ENCODE measurements at places on chromosomes 12 and 14.

GRCh38 chr14:82757776-82758175, 1224.1 kb upstream of the SEL1L start:
- no peak for DNase-seq

DNA sequence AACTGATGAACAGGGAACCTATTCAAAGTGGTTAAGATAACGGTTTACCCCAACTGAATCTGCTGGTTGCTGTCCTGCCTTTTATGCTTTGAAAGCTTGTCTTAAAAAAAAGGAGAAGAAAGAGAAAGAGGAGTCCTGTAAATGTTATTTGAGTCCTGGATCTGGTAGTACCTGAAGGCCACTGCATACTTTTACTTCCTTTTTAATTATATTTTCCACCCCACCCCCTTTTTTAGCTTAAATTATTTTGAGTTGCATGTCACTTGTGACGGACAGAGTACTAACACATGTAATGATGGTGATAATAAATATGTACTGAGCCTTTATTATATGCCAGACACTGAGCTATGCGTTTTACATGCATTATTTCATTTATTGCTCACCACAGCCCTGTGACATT, 2.5 kb upstream of the AMIGO2 start:
- DNase-seq, result no peak

DNA sequence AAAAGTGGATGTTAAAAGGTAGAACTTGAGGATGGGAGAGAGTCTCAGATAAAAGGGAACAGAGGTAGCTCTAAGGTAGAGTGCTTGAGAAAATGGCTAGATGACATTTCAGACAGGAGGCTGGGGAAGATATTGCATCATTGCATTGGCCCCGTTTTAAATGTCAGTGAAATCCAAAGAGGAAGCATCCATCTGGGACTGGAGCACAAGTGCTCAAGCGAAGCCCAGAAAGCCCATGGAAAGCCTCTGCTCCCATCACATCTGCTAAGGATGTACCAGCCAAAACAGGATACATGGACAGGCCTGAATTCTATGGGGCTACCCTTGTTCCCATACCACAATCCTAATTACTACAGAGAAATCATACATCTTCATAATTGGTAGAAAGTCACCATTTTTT, 581.5 kb upstream of the TMEM132C start:
- DNase-seq, result no peak

GRCh38 chr14:55832122-55832911, 252.3 kb downstream of the KTN1 start:
- DNase-seq, result no peak

DNA sequence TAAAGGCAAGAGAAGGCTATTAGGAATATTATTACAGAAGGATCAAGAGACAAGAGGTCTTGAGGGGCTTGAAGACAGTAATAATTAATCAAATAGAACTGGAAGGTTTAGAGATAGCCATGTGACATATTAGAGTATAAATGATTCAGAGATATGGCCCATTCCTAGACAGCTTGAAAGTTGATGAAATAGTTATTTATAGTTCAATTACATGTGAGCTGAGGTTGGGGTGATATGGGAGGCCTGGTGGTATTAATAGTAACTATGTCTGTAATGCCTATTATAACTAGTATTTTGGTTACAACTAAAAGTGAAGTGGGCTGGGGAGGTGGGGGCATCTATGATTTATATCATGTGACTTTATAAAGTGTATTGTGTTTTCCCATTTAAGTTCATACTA, 14.1 kb upstream of the MIS18BP1 start:
- DNase-seq, result no peak

GRCh38 chr12:47144769-47145168, 65.0 kb upstream of the AMIGO2 start:
- no peak for DNase-seq

GRCh38 chr12:69843608-69844007, 18.6 kb downstream of the MYRFL start:
- no peak for DNase-seq

DNA sequence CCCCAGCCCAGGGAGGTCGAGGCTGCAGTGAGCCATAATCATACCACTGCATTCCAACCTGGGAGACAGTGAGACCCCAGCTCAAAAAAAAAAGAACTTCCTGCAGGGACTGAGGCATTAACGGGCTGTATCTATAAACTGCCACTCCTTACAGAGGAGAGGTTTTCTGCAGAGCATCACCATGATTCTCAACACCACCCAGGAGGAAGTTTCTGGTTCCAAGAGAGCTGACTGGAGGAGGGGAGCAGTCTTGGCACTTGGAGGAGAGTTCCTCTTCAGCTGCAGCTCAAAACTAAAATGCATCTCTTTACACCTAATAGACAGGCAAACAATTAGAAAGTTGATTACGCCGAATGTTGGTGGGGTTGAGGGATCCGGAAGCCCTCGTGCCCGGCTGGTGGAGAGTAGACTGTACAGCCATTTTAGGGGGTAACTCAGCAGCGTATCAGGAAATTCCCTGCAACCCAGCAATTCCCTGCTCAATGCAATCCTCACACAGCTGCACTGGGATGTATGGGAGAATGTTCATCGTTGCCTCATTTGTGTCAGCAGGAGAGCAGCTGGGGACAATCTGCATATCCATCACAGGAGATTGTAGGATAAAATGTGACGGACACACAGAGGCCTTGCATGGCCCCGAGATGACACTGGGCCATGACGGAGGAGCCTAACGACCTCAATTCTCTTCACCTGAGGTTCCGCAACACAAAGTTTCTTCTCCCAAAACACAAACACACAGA, 36.6 kb downstream of the ACTN1 start:
- DNase-seq, result no peak

DNA sequence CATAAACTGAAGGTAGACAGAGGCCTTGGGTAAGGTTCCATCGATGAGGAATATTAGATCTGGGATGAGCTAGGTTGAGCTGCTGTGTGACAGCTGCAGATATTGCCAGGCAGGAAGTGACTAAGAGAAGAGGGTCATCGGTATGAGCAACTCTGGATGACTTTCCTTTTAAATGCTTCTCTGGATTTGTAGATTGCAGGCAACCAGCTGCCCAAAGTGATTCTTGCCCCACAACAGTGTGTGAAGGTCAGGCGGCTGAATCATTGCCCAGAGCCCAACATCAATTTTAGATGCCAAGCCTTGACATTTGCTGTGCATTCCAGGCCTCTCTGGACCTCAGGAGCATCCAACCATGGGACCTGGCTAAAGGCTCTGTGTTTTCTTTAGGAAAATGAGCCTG, 255.9 kb downstream of the DPF3 start:
- DNase-seq, result no peak

DNA sequence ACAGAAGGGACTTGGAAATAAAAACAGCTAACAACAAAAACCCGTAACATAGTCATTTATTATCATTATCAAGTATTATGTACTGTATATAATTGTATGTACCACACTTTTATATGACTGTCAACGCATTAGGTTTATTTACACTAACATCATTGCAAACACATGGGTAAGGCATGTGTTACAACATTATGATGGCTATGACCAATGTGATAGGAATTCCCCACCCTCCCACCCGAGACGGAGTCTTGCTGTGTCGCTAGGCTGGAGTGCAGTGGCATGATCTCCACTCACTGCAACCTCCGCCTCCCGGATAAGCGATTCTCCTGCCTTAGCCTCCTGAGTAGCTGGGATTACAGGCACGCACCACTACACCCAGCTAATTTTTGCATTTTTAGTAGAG, 82.6 kb downstream of the ERC1 start:
- no peak for DNase-seq

DNA sequence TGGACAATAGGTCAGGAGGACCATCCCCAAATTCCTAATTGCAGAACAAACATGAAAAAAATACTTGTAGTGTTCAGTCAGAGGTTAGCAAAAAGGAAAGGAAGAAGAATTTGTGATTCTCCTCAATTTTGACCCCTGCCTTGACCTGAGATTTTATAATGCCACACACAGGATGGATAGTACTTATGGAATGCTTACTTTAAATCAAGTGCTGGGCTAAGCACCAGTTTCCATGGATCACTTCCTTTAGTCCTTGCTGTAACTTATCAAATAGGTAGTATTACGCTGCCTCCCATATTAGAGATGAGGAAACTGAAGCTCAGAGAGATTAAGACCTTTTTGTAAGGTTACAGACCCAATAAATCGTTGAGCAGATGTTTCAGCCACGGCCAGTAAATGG, 81.2 kb upstream of the OVCH1 start:
- no peak for DNase-seq

DNA sequence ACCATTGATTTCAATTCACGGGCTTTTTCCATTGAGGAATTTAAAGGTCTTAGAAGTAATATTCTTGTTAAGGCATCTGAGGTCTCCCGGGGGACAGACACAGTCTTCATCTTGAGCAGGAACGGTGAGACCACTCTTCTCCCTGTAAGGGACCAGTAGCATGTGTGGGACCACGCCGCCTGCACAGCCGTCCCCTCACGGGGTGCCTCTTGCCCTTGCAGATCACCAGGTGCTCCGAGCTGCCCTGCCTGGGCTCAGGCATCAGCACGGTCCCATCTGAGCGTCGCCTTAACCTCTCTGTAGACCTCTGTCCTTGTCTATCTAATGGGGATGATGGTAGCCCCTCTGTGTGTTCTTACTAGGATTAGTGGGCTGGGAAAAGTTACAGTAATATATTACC, 74.1 kb downstream of the PPP2R5C start:
- no peak for DNase-seq

DNA sequence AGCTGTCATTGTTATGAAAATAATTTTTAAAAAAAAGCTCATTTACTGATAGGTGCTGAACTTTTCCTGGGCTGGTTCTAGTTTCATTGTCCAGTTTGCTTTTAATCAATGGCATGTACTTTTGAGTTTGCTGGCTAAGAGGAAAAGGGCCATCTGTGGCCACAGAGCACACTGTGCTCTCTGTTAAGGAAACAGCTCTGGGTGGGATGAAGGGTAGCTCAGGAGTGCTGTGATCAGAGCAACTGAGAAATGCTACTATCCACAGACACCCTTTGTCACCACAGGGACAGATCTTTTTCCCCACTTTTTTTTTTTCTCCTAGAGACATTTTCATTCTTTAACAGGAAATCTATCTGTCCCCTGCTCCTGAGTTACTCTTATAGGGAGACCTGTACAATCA, 387.1 kb upstream of the PRICKLE1 start:
- no peak for DNase-seq

DNA sequence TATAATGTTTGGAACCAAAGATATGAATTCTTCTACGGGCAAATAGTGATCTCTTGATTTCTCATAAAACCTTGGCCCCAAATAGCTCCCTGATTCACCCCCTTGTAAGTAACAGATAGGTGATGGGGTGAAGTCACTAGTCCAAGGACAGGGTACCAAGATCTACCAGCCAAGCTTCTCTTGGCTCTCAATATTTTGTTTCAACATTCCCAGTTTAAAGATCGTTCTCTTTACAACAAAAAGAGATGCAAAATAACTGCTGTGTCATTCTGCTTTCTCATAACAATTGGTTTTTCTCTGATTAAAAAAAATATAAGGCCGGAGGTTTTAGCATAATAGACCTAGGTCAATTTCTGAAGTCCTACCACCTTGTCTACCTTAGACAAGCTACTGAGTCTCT, 11.8 kb downstream of the PAH start:
- DNase-seq, result no peak

DNA sequence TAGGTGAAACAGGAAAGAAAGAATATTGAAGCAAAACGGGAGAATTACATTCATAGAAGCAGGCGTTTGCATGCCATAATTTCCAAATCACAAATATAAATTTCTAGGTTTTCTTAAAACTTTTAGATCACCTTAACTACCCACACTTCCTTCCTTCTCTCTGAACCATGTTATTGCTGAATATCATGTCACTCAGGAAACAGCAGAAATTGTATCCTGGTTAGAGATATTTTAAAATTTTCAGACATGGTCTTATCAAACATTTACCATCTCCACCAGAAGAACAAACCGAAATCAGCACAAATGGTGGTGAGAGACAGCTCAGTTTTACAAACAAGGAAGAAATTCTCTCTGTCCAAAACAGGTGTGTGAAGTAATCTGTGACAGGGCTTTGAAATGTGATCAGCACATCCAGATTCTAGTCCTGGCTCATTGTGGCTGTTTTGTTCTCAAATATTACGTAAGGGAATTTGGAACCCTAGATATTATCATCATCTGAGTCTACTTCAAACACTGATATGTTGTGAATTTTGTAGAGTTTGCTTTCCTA, 16.3 kb downstream of the TESPA1 start:
- DNase-seq, result no peak

GRCh38 chr14:72752034-72752412, 141.9 kb downstream of the DPF3 start:
- no peak for DNase-seq

GRCh38 chr14:86788224-86788623, 1204.8 kb downstream of the GALC start:
- no peak for DNase-seq

DNA sequence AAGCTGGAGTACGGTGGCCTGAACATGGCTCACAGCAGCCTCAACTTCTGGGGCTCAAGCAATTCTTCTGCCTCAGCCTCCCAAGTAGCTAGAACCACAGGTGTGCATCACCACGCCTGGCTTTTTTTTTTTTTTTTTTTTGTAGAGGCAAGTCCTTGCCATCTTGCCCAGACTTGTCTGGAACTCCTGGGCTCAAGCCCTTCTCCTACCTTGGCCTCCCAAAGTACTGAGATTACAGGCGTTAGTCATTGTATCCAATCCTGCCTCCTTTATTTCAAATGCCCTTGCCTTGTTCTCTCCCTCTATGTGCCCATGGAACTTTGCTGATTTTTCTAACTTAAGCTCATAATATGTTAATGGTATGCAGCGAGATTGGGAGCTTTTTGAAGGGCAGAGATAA, 49.2 kb upstream of the PRICKLE1 start:
- DNase-seq, result no peak

GRCh38 chr12:117165342-117165741, 24.9 kb downstream of the FBXO21 start:
- DNase-seq, result no peak

DNA sequence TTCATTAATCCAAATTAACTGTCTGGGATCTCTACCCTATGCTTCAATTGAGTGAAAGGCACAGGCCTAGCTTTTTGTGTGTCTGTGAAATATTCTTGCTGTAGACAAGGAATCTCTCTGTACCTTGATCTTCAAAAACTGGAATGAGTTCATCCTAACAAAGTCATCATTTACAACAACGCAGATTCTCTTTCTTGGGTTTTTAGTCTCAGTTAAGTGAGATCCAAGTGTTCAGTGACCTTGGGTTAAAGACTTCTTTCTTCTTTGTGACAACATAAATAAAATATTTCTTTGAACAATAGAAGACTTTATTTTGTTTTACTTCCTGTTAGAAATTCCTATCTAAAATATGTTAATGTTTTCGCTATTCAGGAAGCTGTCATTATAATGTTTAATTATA, 192.2 kb upstream of the LMNTD1 start:
- no peak for DNase-seq

GRCh38 chr12:107247650-107248049, 154.3 kb upstream of the CRY1 start:
- no peak for DNase-seq

- no peak for DNase-seq
Measured at GRCh38 chr12:80484746-80485145, 40.7 kb downstream of the PTPRQ start.

DNA sequence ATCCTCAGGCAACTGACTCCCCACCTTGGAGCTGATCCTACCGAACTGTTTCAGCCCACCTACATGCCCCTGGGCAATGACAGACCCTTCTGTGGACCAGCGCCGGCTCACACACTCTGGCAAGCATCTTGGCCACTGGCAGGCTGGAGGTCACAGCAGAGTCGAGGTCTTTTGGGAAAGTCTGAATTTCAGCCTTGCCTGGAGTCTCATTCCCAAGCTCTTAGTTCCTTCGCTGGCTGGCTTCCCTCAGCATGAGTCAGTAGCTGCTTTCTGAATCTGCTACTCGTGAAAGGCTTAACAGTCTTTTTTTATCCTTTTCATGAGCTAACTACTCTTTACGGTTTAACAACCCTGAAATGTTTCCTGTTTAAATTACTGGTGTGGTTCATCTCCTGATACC, 44.5 kb downstream of the ASCL4 start:
- no peak for DNase-seq
